ENCODE measurements at places on chromosomes 5 and 9.

GRCh38 chr9:20111173-20111843, 322.5 kb upstream of the SLC24A2 start:
- DNase-seq: no peak

- DNase-seq: no peak
These were observed 159.8 kb upstream of the CCDC152 start for GRCh38 chr5:42596817-42597216.

DNA sequence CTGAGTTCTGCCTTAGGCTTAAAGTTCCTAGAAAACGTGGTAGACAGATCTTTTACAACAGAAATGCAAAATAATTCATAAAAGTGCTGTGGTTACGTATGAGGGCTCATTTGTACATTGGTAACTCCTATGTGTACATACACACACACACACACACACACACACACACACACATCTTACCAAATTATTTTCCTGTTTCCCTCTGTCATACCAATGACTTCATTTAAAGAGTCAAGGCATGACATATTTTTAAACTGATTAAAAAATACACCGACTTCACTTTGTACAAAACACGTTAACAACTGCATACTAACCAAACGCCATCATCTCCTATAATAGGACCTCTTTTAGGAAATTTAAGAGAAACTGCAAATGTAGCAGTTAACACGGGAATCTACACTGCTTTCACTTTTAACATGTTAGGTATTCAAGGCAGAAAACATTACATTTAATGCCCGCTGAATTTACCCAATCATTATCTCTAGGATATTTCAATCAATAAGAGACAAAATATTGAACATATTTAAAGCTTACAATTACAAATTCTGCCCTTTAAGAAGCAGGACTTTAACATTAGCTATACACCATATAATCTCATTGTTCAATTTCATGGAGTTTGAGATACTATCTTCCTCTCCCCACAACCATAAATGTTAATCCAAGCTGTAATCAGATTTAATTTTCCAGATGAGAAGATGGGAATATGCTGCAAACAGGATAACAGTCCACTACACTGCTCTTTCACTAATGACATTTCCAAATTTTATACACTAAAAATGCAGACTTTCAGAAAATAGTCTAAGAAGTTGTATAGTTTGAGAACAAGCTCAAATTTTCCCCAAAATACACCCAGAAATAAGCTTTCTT, 133.1 kb downstream of the DENND1A start:
- DNase-seq: no peak

GRCh38 chr9:116605060-116605459, 82.0 kb upstream of the TRIM32 start:
- no peak for DNase-seq

GRCh38 chr5:17879276-17879675, 245.0 kb downstream of the TAF11L14 start:
- no peak for DNase-seq

DNA sequence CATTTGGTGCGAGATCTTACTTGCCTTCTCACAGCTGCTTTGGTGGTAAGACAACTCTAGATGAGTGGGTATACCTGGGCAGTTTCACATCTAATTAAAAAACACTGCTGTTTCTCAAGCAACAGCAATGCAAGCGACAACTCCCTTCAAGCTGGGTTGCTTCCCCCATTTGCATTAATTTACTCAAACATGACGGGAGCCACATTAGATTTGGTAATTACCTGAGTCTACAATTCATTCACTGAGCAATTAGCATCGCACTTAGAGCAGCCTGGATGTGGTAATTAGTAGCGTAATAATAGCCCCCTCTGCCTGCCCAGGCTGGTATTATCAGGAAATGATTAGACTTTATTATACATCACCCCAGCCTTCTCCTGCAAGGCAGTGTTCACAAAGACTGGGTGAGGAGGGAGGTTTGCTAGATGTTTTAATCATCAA, 73.4 kb downstream of the FBXO38 start:
- DNase-seq: no peak

- DNase-seq: no peak
These were observed 111.0 kb downstream of the CD180 start for GRCh38 chr5:67085616-67086015.

- peak; percentile 2 for DNase-seq
These were observed 568.2 kb upstream of the CDH18 start for GRCh38 chr5:20556115-20556763.

- DNase-seq: no peak
These were observed 31.9 kb upstream of the DAPK1 start for GRCh38 chr9:87465816-87466215.

DNA sequence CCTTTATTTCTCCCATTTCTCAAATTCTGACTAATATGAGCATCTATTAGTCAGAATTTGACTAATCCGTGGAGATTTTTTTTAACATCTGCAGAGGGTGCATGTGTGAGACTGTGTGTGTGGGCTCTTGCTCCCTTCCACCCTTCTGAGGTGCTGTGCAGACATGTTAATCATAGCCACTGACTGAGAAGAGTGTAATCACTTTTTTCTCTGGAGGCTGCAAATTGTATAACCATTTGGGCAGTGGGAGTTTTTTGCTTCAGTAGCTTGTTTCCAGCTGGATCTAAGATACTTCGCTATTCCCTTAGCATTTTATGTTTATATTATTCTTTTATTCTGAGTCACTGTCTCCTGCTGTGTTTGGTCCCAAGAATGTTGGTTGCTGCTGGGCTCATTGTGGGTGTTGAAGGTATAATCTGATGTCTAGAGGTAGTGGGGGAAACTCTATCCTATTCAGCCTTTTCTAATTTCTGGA, 66.2 kb downstream of the ARHGEF28 start:
- DNase-seq: peak; percentile 61

- peak; percentile 56 for DNase-seq
These were observed 27.0 kb upstream of the PRRC2B start for GRCh38 chr9:131366761-131367401.

DNA sequence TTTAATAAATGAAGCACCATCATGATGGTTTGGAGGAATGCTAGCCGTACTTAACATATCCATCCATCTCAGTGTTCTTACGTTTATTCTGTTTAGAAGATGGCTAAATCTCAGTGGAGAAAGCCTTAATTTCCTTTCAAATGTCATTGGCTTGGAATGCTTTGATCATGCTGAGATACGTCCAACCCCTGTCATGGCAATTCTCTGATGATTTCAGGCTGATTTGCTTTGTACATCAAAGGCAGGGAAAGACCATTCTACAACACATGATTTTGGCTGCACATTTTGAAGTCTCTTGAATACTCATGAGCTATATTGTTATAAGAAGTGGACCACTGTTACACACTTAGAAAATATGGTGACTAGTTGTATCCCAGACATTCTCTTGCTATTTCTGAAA, 1048.4 kb downstream of the MAT2B start:
- no peak for DNase-seq

DNA sequence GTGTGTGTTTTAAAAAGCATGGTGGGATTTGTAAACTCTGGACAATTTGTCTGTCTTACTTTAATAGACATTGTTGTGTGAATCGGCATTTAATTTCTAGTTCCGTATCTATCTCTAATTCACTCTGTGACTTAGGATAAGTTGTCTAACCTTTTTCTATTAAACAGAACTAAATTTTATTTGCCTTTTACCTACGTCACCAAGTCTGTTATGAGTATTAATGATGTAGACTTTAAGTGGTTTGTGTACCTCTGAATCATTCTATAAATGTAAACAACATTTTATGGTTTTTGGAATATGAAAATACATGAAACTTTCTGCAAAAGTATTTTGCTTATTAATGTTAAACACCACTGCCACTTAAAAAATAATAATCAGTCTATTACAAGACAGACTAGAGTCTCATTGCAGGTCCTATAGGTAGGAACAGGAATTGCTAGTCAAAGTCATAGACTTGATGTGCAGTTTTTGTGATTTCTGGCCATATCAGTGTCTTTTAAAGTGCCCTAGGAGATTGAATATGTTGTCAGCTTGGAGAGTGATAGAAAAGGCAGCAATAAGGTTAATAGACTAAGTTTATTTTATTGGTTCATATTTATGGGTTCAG, 5.6 kb downstream of the RBM27 start:
- no peak for DNase-seq

DNA sequence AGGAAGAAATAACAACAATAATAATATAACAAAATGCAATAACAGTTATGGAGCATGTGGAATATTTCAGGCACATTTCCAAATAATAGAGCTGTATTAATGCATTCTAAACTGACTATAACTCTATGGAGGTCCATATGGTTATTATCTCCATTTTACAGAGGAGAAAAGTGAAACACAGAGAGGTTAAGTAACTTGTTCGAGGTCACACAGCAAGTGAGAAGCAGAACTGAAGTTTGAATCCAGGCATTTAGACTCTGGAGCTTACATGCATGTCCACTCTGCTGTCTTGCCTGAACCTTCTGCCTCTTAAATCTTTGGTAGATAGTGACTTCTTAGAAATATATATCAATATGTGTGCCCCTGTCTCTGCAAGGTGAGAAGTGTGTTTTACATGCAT, 350.8 kb downstream of the GADD45G start:
- DNase-seq: no peak

GRCh38 chr5:138930371-138931097, 55.4 kb upstream of the LRRTM2 start:
- no peak for DNase-seq

- no peak for DNase-seq
These were observed at the start of the genes EIF4E1B and SNCB for GRCh38 chr5:176629853-176630680. Gene EIF4E1B, plus strand, starts transcription at chr5:176630675. Its CDS starts 12,113 bp downstream, at chr5:176642788. Gene SNCB, minus strand, starts transcription at chr5:176630534. Its CDS starts 880 bp downstream, at chr5:176629654.

- no peak for DNase-seq
These were observed 56.7 kb upstream of the EQTN start for GRCh38 chr9:27353474-27354229.

DNA sequence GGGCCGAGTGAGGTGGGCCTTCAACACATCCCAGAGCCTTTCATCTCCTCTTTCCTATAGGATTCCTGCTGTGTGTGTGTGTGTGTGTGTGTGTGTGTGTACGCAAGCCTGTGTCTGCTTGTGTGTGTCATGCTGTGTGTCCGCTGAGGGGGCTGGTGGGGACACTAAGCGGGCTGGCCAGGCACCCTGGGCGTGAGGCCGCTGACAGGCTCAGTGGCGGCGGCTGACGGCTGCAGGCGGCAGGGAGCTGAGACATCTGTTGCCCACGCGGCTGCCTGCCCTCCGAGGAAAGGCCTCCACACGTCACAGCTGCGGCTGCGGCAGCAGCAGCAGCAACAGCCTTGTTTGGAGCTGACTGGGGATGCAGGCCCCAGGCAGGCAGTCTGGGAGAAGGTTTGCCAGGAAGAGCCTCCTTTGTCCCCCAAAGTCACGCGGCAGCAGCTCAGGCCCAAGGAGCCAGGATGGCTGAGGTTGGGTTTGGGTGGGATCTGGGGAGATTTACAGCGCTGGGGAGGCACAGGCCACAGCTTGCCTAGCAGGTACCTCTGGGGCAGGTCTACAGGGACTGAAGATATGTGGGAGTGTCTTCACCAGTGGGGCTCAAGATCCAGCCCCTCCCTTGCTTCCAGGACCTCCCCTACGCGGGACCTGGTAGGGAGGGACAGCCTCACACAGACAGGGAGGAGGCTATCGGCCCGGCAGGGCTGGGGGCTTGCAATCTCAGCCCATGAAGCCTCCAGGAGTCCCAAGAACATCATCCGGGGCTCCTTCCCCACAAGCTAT, 1.8 kb downstream of the PDLIM4 start:
- DNase-seq: no peak

DNA sequence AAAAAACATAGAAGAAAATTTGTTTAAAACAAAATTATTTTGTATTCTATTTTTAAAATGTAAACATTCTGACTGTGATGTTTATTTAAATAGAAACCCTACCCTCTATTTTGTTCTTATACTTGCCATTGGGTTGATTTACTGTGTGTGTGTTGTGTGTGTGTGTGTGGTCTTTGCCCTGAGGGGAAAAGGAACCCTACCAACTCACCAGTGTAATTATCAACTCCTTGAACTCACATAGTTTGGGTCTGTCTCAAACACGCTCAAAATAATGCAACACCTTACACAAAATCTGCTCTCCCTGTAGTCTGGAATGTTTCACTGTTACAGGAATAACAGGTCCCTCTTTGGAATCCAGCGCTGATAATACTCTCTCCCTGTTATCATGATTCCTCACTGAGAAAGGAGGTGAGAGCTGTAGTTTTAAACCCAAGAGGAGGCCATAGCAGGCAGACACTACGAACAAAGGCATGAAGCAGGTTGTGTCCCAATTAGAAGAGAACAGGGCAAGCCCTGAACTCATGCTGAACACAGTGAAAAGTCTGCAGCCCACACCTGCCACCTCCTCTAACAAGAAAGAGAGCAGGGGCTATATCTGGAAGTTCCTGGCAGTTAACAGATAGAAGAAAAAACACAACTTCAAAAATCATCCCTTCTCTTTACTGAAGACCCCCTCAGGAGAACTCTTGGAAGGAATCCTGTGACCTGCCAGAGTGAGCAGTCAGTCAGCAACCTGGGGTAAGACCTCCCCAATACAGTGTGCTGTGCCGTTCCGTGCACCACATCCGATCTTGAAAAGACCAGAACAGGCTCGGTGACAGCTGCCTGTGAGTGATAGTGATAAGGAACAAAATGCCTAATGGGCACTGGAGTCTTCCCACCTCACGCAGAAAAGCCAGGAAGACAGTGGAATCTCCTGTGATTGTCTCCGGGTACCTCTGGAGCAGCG, 608.1 kb upstream of the ADAMTS16 start:
- no peak for DNase-seq

GRCh38 chr9:96156171-96156974, 145.6 kb downstream of the HSD17B3 start:
- DNase-seq: no peak

DNA sequence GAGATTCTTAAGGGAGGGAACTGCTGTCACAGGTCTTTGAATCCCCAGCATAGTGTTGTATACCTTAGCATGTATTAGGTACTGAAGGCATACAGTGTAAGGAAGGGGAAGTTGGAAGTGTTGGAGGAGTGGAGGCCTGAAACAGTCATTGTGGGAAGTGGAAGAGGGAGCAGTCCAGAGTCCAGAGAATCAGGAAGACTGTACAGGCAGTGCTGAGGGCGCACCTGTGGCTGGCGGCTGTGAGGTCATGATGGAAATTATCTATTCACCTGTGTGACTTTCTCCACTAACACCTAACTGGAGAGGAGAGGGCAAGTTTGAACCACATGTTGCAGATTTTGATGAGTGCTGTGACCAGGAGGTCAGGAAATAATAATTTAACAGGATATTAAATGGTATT, 119.7 kb upstream of the NIPBL start:
- DNase-seq: no peak

DNA sequence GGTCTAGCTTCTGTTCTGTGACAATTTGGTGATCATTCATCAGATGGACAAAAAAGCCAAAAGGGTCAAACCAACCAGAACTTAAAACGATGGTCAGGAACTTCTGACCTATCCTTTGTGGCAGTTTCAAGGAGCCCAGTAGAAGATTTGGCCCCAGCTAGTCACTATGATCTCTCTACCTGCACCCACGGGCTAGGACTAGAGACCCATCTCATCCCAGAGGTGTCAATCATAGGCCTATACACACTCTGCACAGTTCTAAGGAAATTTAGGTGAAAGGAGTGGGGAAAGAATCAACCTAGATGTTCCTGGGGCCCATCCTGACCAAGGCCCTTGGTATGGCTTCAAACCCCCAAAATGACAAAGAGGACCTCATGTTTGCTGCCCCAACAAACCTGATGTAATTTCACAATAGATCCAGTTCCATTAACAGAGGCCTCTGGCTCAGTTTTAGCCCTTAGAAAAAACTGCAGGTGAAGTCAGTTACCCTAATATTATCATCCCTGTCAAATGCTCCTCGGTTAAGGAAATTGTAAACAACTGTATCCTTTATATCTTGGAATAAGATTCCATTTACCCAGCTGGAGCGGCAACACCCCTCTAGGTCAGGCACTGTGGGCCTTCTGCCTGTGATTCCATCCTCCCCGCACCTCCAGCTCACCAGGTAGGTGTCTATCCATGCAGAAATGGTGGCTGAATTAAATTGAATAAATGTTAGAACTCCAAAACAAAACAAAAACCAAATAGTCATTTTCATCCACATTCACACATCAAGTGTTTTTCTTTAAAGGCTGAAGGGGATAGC, 138.7 kb downstream of the ENC1 start:
- no peak for DNase-seq

Measured in RPMI7951 (cell line).